Cardiac fibroblast (primary cell): ENCODE measurements at places on chromosomes 5 and 9.

- peak; percentile 44 for DNase-seq
Observed at GRCh38 chr9:114908805-114909448, 21.5 kb downstream of the TNFSF8 start.

DNA sequence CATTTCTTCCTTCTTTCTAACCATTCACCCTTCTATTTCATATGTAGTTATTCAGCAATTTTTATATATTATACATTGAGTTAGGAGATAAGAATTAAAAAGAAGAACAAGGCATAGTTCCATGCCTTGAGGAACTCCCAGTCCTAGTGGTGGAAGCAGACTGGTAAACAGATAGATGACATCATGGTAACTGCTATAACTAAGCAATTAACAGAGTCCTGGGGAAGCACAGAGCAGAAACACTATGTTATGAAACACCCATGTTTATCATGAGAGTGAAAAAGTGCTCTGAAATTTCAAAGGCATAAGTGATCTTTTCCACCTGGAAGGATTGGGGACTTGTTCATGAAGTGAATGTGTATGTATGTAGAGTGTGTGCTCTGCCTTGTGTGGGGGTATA lies 14.6 kb downstream of the PAPPA start:
- no peak for DNase-seq

DNA sequence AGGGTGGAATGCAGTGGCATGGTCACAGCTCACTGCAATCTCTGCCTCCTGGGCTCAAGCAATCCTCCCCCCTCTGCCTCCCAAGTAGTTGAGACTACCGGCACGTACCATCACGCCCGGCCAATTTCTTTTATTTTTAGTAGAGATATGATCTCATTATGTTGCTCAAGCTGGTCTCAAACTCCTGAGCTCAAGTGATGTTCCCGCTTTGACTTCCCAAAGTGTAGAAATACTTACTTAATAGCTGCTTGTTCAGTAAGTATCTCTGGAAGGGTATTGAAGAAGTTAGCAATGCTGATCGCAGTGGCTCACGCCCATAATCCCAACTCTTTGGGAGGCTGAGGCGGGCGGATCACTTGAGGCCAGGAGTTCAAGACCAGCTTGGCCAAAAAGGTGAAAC lies 35.7 kb upstream of the PLIN2 start:
- DNase-seq, result peak; percentile 74

DNA sequence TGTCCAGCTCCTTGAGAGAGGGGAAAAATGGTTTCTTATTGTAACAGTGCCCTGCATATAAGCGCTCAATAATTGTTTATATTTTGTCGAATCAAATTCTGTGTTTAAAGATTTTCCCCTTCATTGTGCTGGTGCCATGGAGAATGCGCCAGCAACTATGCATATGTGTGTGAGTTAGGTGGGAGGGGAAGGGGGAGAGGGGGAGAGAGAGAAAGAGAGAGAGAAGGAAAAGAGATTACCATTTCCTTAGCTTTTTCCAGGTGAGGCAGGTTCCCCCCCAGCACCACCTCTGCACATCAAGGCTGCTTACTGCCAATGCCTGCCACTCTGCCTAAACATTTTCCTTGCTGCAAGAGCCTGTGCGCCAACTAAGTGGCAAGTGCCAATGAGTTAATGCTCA lies 111.0 kb downstream of the PJA2 start:
- no peak for DNase-seq

GRCh38 chr9:128390150-128390812 lies 19.1 kb downstream of the URM1 start:
- no peak for DNase-seq

GRCh38 chr5:153926201-153926600 lies 112.5 kb downstream of the FAM114A2 start:
- no peak for DNase-seq

DNA sequence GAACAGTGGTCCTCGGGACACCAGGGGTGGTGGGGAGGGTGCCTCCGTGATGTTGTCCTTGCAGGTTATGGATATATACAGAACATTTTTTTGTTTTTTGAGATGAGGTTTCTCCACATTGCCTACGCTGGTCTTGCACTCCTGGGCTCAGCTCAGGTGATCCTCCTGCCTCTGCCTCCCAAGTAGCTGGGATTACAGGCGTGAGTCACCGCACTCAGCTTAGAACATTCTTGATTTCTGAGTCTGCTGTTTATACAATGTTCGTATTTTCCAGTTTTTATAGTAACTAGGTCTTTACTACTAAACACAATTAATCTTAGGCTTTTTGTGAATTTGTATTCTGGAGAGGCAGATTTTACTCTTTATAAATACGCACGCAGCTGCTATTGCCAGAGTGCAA lies 6.0 kb downstream of the PMPCA start:
- DNase-seq, result no peak

DNA sequence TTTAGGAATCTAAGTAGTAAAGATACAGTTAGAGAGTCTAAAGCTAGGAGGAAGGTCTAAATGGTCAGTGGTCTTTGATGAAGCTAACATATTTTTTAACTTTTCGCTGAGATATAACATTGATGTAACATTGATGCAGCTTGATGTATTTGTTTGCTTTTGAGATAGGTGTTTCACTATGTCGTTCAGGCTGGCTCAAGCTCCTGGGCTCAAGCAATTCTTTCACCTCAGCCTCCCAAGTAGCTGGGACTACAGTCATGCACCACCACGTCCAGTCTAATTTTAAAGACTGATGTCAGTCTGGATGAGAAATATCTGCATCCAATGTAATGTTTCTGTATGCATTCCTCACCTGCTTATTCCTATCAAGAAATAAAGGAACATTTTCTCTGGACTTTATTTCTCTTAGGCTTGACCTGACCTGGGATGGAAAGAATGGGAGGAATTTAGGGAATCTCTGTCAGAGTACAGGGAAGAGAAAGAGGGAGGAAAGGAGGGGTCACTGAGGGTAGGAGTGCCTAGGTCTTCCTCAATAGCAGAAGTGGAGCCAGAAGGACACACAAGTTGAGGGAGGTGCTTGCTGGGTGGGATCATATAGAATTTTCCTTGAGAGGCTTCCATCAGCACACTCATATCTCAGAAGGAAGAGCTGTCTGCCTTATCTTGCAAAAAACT lies 101.5 kb upstream of the GPBP1 start:
- no peak for DNase-seq

DNA sequence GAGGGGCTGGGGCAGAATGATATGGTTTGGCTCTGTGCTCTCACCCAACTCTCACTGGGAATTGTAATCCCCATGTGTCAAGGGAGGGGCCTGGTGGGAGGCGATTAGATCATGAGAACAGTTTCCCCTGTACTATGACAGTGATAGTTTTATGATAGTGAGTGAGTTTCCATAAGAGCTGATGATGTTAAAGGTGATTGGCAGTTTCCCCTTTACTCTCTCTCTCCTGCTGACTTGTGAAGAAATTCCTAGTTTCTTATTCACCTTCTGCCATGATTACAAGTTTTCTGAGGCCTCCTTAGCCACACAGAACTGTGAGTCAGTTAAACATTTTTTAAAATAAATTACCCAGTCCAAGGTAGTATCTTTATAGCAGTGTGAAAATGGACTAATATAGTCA lies 120.4 kb upstream of the CDH9 start:
- no peak for DNase-seq

DNA sequence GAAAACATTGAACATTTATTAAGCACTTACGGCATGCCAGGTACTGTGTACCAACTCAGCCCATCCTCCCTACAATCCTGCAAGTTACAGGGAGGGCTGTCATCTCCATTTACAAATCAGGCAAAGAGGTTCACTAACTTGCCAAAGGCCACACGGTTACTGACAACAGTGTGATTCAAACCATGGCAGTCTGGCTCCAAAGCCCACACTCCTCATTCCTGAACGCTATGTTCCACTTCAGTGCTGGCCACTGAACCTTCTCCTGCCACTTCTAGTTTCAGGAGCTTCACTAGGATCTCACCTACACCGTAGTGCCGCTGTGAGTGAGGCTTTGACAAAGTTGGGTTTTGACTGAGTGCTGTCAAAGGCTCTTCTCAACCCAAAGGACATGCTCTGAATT lies 7.2 kb upstream of the LIFR start:
- DNase-seq, result no peak

DNA sequence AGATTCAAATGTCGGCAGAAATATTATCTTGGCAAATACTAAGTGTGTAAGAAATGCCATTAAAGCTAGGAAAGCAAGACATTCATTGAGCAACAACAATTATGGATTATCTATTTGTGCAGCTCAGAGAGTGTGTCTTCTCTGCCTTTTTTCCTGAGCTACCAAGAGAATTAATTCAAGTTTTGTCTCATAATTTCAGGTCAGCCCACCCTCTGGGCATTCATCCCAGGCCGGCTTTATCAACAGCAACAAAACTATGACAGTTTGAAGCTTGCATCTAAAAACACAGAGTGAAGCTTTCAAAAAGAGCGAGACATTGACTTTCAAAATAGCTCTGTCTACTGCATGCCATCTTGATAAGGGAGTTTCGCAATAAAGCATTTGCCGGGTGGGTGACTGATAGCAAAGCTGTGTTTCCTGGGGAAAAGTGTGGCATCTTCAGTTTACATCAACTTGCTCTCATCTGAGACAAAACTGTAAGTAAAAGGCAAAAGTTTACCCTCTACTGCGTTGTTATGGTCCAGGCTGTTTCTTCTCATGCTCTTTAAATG lies 182.4 kb downstream of the IRX1 start:
- no peak for DNase-seq

GRCh38 chr9:79120941-79121340 lies 450.8 kb upstream of the TLE4 start:
- no peak for DNase-seq
